ENCODE measurements at places on chromosomes 1 and 21.

DNA sequence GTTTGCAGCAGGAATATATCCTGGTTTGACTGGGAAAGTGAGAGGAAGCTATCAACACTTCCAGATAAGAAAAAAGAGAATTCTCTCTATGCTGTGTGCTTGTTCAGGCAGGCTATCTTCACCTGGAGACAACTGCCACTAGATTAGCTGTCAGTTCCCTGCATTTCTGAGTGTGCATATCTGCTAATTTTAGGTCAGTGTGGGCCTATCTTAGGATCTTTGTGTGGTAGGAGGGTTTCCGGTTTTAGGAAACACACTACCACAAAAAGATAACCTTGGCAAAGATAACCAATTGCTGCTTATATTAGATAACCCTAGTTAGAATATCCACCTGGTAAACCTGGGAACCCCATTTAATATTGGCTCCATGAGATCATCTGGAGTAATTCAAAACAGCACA lies 22.5 kb upstream of the GBP5 start:
- DNase-seq = no peak

DNA sequence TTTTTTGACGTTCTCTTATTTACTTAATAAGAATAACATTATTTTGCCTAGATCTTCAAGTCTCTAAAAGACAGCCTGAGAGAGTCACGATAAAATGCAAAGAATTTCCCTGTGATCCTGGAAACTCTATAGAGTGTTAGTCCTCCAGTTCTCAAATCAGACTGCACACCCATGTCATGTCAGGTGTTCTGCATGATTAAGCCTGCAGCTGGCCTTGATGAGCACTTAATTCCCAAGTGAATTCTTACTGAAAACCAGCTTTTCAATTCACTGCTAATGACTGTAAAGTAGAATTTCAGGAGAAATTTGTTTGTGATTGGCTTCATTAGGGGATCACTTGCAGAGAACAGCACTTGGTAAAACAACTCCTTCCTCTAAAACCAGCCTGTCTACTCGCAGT lies 41.9 kb downstream of the CHML start:
- DNase-seq = no peak

GRCh38 chr1:197234581-197234980 lies 33.5 kb upstream of the CRB1 start:
- DNase-seq = no peak

DNA sequence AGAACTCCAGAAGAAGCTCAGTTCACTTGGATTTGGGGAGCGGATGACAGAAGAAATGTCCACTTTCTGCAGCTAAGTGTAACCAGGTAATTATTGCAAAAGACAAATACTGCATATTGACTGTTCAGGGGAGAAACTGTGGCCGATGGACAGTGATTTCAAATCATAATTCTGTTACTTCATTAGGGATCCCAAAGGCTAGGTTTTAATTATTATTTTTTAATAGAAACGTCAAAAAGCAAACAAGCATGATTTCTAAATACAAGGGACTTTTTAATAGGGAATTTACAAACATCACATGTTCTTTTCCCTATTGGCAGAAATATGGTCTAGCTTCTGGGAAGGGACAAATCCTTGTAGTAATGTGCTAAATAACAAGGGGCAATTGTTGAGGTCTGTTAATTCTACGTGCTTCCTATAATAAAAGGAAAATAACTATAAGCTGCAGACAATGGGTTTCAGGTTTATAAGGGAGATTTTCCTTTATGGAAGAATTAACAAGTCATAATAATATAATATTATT lies 15.5 kb downstream of the DIPK1A start:
- DNase-seq = no peak

DNA sequence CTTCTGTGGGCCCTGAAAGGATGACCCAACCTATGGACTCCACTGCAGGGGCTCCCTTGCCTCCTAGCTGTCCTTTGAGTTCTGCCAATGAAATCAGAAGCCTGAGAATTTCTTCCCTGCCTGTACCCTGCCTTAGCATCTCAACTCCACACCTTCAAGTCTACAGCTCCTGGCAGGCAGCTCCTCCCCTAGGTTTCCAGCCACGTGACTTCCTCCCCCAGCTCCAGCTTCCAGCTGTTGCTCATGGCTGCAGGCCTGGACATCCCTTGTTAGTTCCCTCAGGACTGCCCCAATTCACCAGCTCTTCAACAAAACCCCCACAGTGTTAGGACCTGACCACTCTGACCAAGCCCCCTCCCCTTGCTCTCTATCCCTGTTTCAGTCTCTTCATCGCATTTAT lies 2.4 kb downstream of the RCAN1 start:
- no peak for DNase-seq

- DNase-seq = peak; percentile 59
Measured at GRCh38 chr1:113073479-113073950, 517 bp downstream of the LRIG2 start.

DNA sequence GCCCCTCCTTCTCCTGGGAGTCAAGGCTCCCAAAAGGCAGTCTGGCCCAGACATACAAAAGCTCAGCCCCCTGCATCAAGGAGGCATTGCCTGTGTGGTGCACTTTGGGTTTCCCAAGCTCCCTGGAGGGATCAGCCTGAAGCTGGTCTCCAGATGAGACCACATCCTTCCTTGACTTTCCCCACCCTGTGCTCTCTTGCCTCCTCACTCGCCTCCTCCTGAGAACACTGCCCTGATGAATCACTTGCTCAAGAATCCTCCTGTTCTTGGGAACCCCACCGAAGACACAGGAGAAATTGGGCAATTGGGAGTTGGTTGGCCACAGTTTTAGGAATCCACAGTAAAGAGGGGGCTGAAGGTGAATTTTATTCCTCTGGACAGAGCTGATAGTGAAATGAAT lies 34.8 kb upstream of the LYST start:
- DNase-seq = no peak

DNA sequence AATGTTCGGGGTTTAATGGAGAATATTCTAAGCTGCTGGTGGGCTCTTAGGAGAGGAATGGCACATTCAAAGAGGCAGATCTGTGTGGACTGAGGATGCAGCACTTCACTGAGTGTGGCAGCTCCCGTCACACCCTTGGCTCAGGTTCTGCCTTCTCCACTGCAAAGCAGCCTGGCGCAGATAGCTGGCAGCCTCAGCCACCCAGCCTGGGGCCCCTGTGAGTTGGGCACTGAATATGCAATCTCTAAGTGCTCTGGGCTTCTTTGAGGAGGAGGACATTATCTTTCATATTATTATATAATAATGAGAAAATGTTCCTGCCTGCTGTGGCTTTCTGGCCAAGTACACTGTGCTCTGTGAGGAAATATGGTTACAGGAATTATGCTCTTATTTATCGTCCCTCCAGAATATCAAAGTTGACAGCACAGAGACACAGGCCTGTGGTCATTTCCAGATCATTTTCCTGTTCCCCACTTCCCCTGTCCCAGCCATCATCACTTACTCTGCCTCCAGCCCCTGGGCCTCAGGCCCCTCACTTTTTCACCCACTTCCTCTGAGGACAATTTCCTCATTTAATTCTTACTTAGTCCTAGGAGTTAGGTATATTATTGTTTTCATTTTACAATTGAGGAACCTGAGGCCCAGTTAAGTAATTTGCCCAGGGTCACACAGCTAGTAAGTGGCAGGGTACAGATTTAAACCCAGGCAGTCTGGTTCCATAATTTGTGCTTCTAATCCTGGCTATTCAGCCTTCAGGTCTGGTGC lies 53.6 kb downstream of the MAB21L3 start:
- peak; percentile 49 for DNase-seq

- no peak for DNase-seq
Measured at GRCh38 chr1:186212568-186213224, 162.4 kb downstream of the TPR start.

GRCh38 chr1:115900856-115901255 lies 59.9 kb upstream of the NHLH2 start:
- DNase-seq = no peak

- DNase-seq = no peak
Measured at GRCh38 chr1:217721692-217722091, 90.5 kb downstream of the SPATA17 start.

DNA sequence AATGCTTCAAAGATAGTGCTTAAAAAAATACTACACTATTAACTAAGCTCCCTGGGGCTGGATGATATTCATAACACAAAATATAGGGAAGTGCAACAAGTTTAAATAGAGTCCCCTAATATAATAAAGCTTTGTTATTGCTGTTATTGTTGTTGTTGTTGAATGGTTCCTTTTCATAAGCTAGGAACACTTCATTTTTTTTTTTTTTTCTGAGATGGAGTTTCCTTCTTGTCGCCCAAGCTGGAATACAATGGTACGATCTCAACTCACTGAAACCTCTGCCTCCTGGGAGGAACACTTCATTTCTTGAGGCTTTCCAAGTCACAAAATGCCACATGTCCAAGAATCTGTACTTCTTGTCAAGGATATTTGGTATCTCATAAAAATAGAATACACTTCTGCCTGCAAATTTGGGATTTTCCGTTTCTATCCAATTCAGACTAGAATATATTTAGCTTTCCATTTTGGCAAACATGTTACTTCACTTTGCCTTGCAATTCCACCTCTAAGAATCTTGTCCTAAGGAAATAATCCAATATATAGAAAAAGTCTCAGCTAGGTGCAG lies 21.1 kb downstream of the WDR47 start:
- DNase-seq = no peak

DNA sequence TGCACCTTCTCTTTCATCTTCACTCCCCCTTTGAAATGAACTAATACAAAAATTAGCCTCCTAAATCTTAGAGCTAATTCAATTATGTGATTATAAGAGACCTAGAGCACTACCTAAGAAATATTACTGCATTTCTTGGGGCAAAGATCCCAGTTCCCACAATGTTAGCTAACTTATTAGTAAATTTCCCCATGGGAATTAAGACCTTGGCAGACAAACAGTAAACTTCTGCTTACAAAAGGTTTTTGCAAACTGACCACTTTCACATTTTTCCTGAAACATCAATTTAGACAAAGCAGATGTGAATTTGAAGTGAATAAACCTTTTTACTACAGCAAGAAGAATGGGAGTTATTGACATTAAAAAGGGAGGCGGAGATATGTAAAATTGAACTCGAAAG lies 34.6 kb upstream of the LHX8 start:
- DNase-seq = no peak

DNA sequence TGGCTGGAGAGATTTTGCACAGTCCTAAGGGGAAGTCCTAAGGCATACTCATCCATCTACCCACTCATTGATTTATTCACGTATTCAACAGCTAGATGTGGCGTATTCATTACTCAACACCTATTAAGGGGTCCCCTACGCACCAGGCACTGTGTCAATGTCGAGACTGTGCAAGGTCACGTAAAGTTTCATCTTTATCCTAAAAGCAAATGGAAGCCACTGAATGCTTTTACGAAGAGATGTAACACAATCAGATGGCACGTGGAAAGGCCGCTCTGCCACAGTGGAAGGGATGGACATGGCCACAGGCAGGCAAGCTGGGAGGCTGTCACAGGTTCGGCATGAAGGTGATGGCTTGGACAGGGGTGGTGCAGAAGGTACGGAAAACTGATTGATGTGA lies 66.3 kb upstream of the ZBTB18 start:
- DNase-seq = no peak

DNA sequence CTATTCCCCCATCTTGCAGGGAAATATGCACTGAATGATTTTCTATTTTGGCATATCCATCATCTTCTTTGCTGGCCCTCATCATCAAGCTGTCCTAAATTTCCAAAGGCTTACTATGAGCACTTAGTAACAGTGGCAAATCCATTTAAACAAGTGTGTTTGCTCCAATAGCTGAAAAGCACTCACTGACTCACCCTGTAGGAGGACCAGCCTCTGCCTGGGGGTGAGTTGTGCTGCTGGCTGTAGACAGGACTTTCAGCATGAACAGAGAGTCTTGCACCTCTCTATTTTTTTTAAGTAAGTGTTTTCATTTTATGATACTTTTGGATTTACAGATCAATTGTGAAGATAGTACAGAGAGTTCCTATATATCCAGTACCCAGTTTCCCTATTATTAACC lies 97.3 kb downstream of the SLC35F3 start:
- no peak for DNase-seq

DNA sequence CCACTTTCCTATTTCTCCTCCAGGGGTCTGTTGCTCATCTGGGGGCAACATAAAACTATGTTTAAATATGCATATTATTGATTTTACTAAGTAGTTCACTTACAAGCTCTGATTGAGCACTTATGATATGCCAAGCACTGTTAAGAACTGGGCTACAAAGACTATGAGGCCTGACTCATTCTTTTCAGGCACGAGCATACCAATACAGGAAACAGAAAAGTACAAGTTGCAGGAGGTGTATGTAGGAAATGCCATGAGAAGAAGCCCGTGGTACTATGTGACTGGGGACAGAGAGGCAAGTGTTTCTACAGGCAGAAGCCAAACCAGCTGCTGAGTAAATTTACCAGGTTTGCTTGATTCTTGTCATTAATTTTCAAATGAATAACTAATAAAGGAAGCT lies 120.4 kb upstream of the PTGFR start:
- no peak for DNase-seq

GRCh38 chr1:147618077-147618569 lies 52.2 kb downstream of the ACP6 start:
- no peak for DNase-seq

DNA sequence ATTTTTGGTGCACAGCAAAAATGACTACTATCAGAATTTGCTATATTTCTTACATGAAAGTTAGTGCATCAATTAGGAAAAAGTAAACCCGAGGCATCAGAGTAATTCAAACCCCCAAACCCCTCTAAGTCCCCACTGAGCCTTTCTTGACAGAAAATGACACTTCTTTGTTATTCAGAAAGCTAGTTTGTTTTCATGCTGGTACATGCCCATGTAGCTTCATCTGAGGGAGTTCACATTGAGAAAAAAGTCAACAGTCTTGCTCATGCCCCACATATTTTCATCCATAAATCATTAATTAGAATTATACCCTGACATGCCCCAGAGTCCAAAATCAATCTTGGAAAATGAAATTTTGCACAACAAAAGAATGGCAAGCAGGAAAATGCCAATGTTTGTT lies 39.9 kb upstream of the PDC start:
- DNase-seq = no peak

DNA sequence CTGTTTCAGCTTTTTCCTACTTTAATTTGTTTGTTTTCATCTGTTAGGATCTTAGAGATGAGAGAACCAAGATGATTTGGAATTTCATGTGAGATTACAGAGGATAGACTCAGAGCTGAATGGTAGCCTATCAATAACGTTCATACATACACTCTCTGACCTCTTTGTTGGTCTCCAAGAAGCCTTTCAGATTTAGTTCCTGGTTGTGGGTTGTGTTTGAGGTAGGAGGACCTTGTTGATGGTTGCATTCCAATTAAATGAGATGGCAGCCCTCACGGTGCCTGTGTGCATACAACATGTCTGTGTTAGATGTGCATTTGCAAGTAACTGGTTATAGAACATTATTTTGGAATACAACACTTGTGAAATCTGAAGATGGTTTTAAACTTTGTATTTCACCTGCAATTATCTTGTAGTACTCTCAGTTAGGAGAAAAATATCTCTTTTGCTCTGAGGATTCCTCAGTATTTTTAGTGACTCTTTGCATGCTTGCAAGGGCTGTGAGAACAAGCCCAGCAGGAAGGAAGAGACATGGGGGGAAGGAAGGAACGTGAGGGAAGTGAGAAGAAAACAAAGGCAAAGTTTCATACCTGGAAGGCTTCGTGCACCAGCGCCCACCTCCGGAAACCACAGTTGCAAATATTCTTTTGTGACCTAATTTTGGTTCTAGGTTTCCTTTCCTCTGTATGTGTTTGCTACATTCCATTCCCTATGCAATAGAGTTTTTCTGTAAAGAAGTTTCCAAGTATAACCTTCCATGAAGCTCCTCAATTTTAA lies 291.8 kb downstream of the DISC1 start:
- no peak for DNase-seq

GRCh38 chr1:70896224-70896623 lies 151.4 kb downstream of the PTGER3 start:
- no peak for DNase-seq
